Stimulated activated CD4-positive, alpha-beta T cell treated with anti-CD3 and anti-CD28 coated beads, Interleukin-15, amount 100 ng/mL, for 24 hours (primary cell): ENCODE measurements at places on chromosomes 1 and 21.

DNA sequence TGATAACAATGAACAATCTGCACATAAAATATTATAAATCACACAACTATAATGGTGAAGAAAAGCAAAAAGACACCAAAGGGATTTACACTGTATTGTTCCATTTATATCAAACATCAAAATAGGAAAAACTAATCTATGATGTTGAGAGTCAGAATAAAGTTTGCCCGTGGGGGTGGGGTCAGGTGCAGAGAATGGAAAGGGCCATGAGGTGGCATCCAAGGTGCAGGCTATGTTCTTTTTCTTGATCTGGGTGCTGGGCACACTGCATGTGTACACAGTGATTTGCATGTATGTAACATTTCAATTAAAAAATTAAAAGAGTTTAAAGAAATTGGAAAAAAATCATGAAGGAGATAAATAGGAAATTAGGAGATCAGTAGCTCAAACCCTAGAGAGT, 127.3 kb downstream of the DSCAM start:
- no peak for DNase-seq

DNA sequence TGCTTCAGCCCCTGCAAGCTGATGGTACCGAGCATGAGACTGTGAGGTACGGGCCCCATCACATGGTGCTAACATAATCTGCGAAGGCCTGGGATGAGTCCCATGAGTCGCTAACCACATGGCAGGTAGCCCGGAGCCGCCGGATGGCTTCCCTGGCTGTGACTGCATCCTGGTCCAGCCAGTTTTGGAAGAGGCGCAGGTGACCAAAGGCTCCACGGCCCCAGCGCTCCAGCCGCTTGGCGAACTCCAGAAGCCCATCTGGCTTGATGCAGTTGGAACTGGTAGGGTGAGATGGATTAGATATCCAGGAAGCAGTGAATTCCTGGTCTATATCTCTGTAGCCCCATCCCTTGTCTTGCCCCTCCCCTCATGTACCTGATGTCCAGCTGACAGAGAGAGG, 24.6 kb downstream of the LRRC41 start:
- no peak for DNase-seq

DNA sequence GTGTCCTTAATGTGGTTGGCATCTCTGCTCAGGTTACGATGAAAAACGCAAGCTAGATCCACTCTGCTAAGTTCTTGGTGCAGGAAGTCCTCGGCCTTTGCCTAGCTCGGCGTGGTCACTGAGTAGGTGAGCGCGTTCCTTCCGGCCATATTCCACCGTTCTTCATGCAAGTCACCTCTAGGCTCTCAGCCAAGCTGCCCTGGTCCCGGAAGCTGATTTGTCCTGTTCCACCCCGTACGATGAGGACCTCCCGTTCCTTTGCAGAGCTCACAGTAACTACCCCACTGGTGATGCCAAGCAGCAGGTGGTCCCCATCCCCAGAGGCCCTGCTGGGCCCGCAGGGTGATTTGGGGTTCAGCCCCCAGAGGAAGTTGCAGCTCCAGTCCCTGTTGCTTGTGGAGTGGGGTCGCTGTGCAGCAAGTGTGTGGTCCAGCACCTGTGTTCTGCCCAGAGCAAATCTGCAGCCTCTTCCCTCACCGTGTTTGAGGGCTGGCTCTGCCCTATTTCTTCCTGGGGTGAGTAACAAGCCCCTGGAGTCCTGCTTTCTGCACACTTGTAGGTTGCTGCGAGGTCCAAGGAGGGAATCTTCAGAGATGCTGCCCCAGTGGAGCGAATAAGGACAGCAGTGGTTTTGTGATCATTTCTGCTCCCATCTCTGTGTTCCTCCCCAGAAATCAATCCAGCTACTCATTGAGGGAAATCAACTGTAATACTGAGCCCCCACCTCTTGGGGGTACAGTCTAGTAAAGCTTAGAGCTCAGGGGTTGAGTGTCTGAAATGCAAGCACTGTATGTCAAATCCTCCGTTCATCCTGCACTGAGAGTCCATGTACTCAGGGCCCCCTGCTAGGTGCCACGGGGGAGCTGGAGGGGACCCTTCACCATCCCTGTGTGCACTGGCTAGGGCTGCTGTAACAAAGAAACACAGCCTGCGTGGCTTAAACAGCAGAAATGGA, 2.3 kb downstream of the UMODL1 start:
- no peak for DNase-seq

GRCh38 chr1:92488832-92489231, 2.1 kb upstream of the GFI1 start:
- no peak for DNase-seq

GRCh38 chr1:201403359-201403758, 4.2 kb upstream of the LAD1 start:
- DNase-seq: no peak

- DNase-seq: no peak
Observed at GRCh38 chr1:94522304-94522703, 19.3 kb downstream of the F3 start.

GRCh38 chr1:67583462-67583950, 101.5 kb upstream of the GADD45A start:
- no peak for DNase-seq

DNA sequence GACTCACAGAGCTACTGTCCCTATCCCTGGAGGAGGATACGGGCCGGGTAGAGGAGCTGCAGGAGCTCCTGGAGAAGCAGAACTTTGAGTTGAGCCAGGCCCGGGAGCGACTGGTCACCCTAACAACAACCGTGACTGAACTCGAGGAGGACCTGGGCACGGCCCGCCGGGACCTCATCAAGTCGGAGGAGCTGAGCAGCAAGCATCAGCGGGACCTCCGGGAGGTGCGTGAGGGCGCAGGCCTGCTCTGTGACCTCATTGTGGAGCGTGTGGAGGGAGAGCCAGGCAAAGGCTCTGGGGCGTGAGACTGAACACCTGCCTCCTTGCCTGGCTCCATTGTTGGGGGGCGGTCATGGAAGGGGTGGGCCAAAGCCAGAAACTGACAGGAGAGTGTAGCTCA, 19.0 kb downstream of the PPFIA4 start:
- DNase-seq: no peak

DNA sequence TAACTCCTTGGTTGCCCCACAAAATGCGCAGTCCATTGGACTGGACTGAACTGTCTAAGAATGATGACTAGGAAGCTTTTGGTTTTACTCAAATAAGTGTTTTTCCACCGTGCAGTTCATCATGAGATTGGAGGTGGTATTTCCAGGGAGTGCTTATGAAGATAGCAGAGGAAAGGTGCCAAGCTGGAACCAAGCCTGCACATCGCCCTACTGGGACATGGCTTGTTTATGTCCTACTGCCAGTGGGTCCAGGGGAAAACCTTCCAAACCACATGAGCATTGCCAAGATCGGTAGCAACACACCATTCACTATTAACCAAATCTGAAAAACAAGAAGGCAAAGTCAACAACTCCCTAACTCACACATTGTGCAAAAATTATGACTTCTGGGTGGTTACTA, 54.7 kb upstream of the DSCAM start:
- DNase-seq: no peak

GRCh38 chr1:77487631-77488030, 194.8 kb downstream of the ZZZ3 start:
- DNase-seq: no peak

DNA sequence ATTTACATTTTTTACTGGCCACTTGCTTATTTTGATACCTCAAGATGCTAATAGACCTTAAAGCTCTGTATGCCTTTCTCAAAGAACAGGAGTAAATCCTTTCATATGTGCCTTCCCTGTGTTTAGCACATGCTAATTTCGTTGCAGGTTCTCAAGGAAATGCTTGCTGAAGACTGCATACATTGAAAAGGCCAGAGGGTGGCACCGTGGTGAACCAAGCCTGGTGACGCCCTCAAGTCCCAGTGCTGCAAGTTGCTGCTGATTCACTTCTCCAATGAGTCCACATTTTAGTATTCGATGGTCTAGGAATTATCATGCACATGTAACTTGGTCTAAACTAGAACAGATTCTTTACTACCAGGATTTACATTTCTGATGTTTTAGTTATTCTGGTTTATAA, 94.1 kb downstream of the CLDN17 start:
- peak; percentile 11 for DNase-seq

- no peak for DNase-seq
Observed at GRCh38 chr1:223006917-223007648, 136.0 kb downstream of the TLR5 start.

DNA sequence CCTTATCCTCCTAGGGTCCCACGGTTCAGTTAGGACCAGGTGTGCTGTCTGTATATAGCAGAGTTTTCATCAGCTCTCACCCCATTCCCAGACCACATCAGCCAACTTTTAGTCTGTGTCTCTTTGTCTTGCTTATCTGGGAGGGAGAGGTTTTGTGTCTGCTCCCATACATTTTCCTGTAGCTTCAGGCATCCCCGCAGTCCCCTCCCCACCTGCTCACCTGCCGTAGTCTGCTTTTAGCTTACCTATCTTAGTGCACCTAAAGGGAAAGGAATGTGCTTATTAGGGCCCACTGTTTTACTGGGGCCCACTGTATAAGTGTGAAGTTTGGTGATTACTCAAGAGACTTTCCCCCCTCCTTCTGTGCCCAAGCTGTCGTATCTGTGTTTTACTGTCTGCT, 225.1 kb downstream of the PLA2G4A start:
- no peak for DNase-seq

GRCh38 chr1:228804640-228805413, 69.5 kb downstream of the RHOU start:
- peak; percentile 63 for DNase-seq

DNA sequence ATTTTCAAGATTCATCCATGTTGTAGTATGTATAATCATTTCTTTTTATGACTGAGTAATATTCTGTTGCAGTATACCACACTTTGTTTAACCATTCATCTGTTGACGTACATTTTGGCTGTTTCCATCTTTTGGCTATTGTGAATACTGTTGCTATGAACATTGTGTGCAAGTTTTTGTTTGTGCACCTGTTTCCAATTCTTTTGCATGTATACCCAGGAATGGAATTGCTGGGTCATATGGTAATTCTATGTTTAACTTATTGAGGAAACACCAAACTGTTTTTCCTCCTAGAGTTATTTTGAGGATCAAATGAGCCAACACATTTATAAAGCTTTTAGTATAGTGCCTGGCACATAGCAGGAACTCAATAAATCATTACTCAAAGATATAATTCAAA, 49.2 kb upstream of the MAN1A2 start:
- DNase-seq: no peak

DNA sequence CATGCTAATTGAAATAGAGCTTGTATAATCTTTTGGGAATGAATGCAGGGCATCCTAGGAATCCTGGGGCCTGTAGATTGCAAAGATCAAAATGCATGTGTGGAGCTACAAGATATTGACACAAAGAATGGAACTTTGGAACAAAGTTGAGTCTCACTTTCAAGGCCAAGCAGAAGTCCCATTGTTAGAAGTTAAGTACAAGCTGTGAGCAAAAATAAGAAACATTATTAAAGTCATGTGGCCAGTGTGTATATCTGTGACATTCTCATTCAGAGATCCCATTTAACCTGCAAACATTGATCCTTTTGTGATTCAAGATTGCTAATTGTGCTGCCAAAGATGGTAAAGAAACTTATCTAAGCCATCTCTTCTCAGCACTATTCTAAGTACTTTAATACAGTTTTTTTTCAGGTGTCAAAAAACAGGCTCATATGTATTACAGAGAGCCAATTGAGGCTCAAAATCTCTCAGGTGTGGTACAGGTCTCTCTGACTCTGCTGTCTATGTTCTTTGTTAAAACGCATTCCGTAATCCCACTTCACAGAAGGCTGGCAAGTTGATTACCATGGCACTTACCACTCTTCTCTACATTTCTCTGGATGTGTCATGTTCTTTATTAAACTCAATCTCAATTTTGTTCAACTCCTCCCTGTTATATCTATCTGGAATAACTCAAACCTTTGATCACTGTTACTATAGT, 704.4 kb upstream of the NEGR1 start:
- no peak for DNase-seq

DNA sequence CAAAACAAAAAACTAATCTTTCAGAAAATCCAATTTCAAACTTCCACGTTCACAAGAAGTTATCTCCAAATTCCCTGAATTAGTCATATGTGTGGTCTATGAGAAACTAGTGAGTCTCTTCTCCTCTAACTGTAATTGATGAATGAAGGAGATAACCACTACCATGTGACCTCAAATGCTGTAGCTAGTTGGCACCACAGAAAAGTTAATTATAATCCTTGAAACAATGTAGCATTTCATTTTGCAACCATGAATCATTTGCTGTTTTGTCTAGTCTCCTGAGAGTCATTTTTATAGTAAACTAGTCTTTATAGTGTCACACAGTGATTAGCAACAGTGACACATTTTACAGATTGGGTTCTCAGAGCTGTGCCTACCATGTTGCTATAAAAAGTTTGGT, 287.5 kb downstream of the LRRIQ3 start:
- no peak for DNase-seq

GRCh38 chr1:201426479-201427310, 5.2 kb upstream of the TNNI1 start:
- DNase-seq: no peak

DNA sequence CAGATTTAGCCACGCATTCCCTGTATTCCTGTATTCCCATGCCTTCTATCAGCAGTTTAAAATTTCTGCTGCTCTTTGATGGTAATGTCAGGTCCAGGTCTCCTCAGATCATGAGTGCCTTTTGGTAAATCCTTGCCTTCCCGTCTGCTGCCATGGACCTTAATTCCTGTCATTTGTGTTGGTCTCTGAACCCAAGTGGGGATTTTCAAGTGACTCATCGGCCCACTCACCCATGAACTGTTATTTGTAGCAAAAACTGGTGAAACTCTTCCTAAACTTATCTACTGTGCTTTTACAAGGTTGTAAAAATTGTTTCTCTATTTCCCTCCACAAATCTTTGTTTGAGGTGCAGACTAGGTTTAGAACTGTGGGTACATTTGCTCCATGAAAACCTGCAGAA, 47.4 kb downstream of the ACTN2 start:
- DNase-seq: no peak

DNA sequence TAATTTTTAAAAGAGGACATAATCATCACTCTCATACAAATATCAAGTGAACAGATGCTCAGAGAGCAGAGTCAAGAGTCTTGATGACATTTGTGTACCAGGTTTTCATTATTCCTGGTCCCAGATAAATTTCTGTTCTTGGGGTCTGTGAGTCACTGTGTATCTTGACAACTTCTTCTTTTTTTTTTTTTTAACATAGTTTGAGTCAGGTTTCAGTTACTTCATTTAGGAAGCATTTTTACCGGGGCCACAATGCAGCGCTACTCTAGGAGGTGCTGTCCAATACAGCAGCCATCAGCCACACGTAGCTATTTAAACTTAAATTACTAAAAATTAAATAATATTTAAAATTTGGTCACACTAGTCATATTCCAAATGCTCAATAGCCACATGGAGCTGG, 188.1 kb upstream of the SAMSN1 start:
- DNase-seq: peak; percentile 21

DNA sequence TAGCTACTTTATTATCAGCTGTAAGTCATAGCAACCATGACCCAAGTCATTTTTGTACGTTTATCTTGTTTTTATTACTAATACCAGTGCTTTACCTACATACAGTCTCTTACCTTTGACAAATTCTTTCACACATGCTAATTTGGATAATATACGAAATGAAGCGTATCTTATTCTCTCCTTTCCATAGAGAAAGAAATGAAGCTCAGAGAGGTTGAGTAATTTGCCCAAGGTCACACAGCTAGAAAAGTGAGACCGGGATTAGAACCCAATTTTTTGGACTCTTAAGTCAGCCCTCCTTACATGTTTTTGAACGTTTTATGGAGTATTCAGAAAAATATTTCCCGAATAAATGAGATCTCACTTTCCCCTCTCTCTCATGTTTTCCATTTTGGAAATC, 52.6 kb downstream of the OLIG1 start:
- DNase-seq: no peak

GRCh38 chr1:230632273-230632873, 9.9 kb upstream of the COG2 start:
- peak; percentile 12 for DNase-seq
